ENCODE measurements at places on chromosomes 2 and 18.
A peak's percentile ranks its signal among the peaks of the same experiment; 100 is the strongest.

- no peak for DNase-seq
Measured at GRCh38 chr2:230889911-230890601, 25.3 kb downstream of the ITM2C start.

GRCh38 chr2:45498661-45499550 is 112.2 kb downstream of the SRBD1 start:
- peak; percentile 8 for DNase-seq

DNA sequence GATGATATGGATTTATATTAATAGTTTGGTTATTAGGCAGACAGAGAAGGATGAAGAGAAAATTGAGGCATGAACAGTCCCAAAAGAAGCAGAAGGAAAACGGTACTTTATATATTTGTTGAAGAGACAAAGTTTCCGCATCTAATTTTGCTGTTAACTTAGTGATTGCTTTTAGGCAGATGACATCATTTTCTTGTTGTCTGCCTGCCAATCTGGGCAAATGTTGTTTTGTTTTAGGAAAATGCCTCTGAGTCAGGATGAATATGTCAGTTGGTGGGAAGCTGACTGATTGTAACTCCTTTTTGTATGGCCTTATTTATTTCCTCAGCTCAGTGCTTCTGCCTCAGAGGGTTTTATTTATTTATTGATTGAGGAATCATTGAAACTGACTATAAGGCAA is 52.5 kb upstream of the CAVIN2 start:
- no peak for DNase-seq

- no peak for DNase-seq
Measured at GRCh38 chr18:31702449-31702848, 18.1 kb upstream of the B4GALT6 start.

Measured in HL-60 (cell line).